Neural crest cell (in vitro differentiated cells): ENCODE measurements at places on chromosomes 5 and 9.

- peaks cover 3% of the 10 kb centered on the region for H3K36me3 ChIP-seq
- no peak for DNase-seq
- peaks cover 23% of the 10 kb centered on the region for H3K4me1 ChIP-seq
- H3K4me3 ChIP-seq: no peak overlapping the region
- peaks cover 2% of the 10 kb centered on the region for H3K27me3 ChIP-seq
- H3K27ac ChIP-seq: no peak overlapping the region
These were observed 319.5 kb downstream of the ARHGEF28 start for GRCh38 chr5:73945505-73945904.

DNA sequence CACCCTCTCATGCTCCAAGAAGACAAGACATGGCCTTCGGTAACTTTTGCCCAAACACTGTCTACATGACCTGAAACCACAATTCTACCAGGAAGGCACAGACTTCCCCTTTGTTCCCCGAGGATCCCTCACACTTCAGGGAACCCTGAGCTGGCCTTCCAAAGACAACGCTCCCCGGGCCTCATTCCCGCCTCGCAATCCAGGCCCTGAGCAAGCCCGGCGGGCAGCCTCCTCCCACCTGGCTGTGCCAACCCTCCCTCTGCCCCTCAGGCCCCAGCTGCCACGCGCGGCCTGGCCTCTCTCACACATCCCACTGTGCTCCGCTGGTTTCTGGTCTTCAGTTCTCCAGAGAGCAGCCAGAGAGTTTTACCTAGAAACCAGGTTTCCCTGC is 7.3 kb downstream of the QSOX2 start:
- peaks cover 16% of the 10 kb centered on the region for H3K4me1 ChIP-seq
- H3K4me3 ChIP-seq: peak overlapping the region; percentile 9
- peak overlapping the region; percentile 75 for H3K27ac ChIP-seq
- H3K27me3 ChIP-seq: no peaks in the 10 kb centered on the region

DNA sequence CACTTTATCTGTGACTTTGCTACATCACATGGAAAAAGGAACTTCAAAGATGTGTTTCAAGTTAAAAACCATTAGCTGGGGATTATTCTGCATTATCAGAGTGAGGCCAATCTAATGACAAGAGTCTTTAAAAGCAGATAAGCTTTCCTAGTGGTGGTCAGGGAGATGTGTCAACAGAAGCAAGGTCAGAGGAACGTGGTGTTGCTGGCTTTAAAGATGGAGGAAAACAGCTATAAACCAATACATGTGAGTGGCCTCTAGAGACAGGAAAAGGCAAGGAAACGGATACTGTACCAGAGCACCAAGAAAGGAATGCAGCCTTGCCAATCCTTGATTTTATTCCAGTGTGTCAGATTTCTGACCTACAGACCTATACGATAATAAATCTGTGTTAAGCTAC is 204.2 kb downstream of the TAF11L14 start:
- H3K36me3 ChIP-seq: peaks cover 11% of the 10 kb centered on the region
- no peak for DNase-seq
- peaks cover 4% of the 10 kb centered on the region for H3K4me1 ChIP-seq
- H3K27ac ChIP-seq: no peak overlapping the region
- no peaks in the 10 kb centered on the region for H3K27me3 ChIP-seq

DNA sequence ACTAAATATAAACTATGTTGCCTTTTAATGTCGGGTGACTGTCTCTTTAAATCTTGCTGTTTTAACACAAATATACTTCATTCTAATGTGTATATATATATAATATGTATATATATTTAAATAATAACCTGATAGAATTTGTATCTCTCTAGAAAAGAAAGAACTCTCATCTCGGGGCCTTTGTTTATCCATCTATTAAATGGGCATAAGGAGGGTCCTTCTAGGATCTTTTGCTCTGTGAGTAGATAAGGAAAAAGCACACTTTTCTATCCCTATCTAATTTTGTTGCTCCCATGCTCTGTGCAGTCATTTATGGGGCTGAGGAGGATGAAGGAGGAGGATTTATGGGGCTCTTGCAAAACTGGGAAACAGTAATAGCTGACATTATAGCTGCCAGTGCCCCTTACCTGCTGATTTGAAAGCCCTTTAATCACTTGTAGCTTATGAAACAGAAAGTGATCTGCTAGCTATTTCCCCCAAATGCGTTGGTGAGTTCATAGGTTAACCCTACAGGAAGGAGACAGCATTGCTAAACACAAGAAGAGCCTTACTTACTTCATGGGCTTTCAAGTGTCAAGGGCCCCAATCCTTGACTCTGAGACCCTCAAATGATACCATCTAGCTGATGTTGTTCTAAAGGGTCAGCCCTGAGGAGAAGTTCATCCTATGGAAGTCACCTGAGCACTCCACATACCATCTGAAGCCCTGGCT is 5.8 kb upstream of the PPARGC1B start:
- H3K4me3 ChIP-seq: no peak overlapping the region
- H3K36me3 ChIP-seq: no peaks in the 10 kb centered on the region
- no peak for DNase-seq
- peaks cover 52% of the 10 kb centered on the region for H3K27me3 ChIP-seq
